ENCODE measurements at places on chromosomes 13 and 19. TPM values are rescaled to one million over a fixed set of nuclear protein-coding genes. Genes with fewer than 3 reads are reported as not detected.

Gene PGLYRP1
- total RNA-seq = not detected

Gene ZNF564
- 10.7 TPM for total RNA-seq

Gene ZNF681
- total RNA-seq = 12.9 TPM

Gene ZNF431
- 45.2 TPM for total RNA-seq

Gene APC2
- total RNA-seq = 1.4 TPM

Gene EPSTI1
- total RNA-seq = 2.1 TPM

Gene KLK3
- 0.13 TPM for total RNA-seq

Measured in WTC11 (cell line).